ENCODE measurements at places on chromosomes 7 and 10.
A peak's percentile ranks its signal among the peaks of the same experiment; 100 is the strongest.

- DNase-seq = peak; percentile 75
Observed at GRCh38 chr7:138001529-138002095, at the start of gene CREB3L2. Gene CREB3L2, minus strand, starts transcription at chr7:138002086. Its CDS starts 381 bp downstream, at chr7:138001705.

DNA sequence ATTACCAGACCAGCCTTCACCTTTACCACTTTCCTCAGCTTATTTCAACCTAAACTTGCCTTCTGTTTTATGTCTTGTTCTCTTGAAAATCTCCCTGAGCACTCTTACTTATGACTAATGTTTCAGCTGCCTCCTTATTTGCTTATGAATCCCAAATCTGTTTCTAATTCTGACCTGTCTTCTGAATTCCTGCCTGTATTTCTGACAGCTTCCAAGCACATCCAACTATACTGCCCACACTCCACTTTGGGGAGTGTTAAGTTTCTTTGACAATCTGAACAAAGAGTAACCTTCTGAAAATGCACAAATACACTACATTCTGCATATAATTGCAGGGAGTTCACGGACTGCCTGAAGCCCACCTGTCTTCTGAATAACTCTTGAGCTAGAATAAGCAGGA is 48.7 kb downstream of the ARMC3 start:
- DNase-seq = no peak

DNA sequence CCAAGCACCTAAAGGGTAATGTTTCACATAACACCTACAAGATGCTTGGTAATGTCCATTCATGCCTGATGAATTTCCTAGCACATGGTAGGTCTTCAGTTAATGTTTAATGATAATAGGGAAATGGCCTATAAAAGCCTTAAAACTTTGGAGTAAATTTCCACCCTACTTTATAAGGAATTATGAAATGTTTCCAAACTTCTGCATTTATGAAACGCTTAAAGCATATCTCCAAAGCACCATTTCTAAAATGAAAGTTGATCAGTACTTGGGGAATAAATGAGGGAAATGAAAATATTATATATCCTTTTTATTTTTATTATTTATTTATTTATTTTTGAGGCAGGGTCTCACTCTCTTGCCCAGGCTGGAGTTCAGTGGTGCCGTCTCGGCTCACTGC is 51.8 kb downstream of the INPP5F start:
- DNase-seq = no peak

DNA sequence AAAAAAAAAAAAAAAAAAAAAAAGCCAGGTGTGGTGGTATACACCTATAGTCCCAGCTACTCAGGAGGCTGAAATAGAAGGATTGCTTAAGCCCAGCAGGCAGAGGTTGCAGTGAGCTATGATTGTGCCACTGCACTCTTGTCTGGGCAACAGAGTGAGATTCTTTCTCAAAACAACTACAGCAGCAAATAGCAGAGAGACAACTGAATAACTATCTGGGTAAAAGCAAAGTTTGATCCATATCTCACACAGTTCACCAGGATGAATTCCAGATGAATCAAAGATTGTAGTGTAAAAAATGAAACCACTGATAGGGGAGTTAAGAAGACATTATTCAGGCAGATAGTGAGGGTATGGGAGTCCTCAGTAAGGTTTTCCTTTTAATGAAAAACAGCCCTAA is 11.4 kb upstream of the NUB1 start:
- no peak for DNase-seq

DNA sequence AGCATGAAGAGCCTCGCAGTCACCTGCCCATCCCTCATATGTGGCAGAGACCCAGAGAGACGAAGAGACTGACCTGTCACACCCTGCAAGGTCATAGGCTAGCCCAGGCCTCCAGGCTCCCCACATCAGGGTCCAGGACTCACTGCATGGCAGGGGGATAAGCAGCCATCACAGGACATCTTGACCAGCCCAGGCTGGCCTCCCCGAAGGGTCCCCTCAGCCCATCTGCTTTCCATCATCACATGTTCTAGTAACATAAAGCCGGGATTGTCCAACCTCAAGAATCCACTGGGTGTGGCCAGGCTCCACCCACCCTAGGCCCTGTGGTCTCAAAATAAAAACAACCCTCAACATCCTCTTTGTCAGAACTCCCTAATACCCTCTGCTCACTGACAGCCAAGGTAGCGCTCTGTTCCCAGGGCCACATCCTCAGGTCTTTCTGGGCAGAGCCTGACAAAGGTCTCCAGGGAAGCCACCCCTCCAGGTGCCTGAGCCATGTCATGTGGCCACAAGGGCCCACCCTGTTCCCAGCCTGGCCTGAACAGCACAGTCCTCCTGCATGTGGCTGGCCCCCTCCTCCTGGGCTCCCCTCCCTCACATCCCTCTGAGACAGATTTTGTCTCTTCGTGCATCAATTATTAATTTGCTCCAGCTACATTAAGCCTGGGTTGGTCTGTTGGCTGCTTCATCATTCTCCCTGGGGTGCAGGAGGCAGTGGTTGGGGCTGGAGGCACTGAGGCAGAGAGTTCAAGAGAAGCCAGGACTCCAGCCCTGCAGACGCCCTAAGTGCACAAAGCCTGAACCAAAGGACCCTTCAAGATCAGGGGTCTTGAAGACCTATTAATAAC is 131.8 kb upstream of the UNC5B start:
- no peak for DNase-seq

- DNase-seq = no peak
Observed at GRCh38 chr10:7411671-7412128, 866 bp upstream of the SFMBT2 start.

- DNase-seq = no peak
Observed at GRCh38 chr7:10718768-10719167, 254.9 kb upstream of the PHF14 start.

DNA sequence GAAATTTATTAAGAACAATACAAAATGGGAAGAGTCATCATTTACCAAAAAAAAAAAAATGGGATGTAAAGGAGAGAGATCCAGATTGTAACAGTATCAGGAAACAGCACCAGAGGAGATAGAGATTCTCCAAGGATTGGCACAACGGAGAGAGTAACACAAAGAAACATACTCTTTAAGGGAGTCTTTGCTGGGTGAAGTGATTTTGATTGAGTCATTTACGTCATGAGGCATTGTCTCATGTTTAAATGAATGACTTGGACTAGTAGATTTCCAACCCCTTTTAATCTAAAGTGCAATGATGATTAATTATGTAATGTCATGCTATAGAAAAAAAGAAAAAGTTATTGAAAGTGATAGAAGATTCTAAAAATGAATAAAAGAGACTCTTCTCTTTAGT is 68.8 kb downstream of the ITGB8 start:
- DNase-seq = peak; percentile 6

DNA sequence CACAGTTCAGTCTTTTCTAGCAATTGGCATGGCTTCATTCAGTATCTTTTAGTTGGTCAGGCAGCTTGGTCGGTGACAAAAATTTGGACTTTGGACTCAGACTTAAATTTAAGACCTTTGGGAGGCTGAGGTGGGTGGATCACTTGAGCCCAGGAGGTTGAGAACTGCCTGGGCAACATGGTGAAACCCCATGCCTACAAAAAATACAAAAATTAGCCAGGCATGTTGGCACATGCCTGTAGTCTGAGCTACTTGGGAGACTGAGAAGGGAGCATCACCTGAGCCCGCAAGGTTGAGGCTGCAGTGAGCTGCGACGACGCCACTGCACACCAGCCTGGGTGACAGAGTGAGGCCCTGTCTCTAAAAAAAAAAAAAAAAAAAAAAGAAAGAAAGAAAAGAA is 19.5 kb upstream of the ITPRID1 start:
- no peak for DNase-seq

DNA sequence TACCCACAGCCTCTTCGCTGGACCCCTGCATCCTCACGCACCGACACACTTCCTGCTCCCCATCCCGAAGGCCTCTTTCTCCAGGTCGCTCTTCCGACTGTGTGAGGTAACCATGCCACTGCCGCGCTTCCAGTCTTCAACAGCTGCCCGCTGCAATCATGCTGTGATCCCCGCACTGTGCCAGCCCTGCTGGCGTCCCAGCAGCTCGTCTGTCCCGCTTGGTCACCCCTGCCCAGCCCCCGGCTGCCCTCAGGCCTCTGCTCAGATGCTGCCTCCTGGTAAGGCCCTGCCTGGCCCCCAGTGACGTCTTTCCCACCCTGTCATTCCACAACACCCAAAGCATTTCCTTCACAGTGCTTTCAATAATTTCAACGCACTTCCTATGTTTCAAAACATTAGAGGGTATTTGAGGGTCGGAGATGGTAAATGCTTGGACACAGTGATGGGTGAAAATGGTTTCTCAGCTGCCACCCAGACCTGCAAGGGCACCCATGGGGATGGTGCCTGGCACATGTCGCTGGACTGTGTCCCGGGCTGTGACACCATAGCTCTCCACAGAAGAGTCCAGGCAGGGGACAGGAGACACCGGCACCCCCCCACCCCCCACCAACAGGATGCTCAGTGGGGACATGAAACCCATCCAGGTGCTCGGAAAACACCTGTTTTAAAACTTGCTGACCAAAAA is 125.2 kb downstream of the MAD1L1 start:
- no peak for DNase-seq

DNA sequence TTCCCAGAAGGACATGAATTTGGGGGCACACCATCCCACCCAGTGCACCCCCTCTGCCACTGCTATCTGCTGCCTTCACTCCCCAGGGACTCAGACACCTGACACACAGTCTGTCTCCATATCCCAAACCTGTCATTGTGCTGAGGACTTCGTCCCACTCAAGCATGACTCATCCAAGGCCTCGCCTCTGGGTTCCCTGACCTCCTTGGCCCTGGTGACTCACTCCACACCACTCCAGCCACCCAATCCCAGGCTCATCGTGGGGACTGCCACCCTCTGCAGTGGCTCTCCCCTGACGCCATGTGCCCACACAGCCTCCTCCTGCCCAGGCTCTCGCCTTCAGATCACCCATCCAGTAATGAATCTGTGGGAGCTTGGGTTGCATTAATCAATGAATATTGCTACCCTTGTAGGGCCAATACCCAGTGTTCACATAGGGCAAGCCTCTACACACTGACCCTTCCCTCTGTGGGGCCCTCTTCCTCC is 6.6 kb upstream of the INSIG1 start:
- DNase-seq = peak; percentile 88

GRCh38 chr10:7233259-7233991 is 177.4 kb downstream of the SFMBT2 start:
- no peak for DNase-seq

DNA sequence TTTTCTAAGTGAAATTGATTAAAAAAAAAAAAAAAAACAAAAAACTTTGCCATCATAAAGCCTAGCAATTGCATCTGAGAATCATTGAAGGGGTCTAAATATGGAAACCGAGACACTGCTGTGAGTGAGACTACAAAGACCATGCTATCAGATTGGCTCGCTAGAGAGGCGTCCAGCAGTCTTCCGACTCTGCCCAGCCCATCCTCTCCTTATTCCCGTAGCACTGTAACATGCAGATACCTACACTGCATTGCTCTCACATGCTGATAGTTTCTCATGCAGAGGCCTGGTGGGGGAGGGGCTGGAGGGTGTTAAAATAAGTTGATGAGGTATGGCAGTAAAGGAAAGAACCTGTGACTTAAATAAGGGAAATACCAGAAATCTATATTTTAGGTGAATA is 130.7 kb downstream of the NRF1 start:
- DNase-seq = no peak

All from ELR (cell line).